ENCODE measurements at places on chromosomes 5 and 9.

- no peak for DNase-seq
Measured at GRCh38 chr5:150630461-150631325, 9.8 kb upstream of the SYNPO start.

DNA sequence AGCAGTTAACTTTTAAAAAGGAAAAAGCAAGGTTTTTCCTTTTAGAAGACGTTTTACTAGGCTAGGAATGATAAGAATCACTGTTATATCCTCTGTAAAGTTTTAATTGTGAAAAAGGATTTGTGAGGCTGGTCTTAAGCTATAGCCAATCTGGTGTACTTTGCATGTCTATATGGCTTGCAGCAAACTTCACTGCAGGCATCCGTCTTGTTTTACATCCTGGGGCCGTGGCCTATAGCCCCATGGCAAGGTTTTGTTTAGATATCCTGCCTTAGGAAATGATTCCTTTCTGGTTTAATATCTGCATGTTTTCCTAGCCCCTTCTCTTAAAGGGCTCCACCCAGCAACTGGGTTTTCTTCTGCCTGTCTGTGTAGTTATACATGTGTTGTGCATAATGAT lies 272.8 kb downstream of the ICE1 start:
- DNase-seq, result no peak

GRCh38 chr9:98558575-98558974 lies 150.2 kb downstream of the GABBR2 start:
- no peak for DNase-seq

GRCh38 chr9:2060424-2060823 lies 45.3 kb downstream of the SMARCA2 start:
- DNase-seq, result no peak

GRCh38 chr9:98796364-98797101 lies at the start of gene ANKS6:
ANKS6 (minus strand) TSS chr9:98796555; CDS start chr9:98796491, 64 bp downstream.
- DNase-seq, result peak; percentile 87

- peak; percentile 56 for DNase-seq
Measured at GRCh38 chr9:13033959-13034693, 245.4 kb downstream of the MPDZ start.

- DNase-seq, result no peak
Measured at GRCh38 chr5:100746730-100747129, 156.4 kb downstream of the ST8SIA4 start.

GRCh38 chr9:88494983-88495721 lies 39.8 kb upstream of the NXNL2 start:
- no peak for DNase-seq

GRCh38 chr9:135848341-135849047 lies 58.9 kb downstream of the CAMSAP1 start:
- DNase-seq, result no peak

GRCh38 chr5:4939042-4939781 lies 200.9 kb upstream of the ADAMTS16 start:
- no peak for DNase-seq

- no peak for DNase-seq
Measured at GRCh38 chr9:81132796-81133195, 556.6 kb downstream of the TLE1 start.

- no peak for DNase-seq
Measured at GRCh38 chr5:151144275-151144674, 13.3 kb downstream of the ANXA6 start.

GRCh38 chr5:129781594-129781993 lies 33.7 kb downstream of the MINAR2 start:
- DNase-seq, result no peak

GRCh38 chr5:177220576-177220975 lies 82.9 kb downstream of the RAB24 start:
- DNase-seq, result no peak

DNA sequence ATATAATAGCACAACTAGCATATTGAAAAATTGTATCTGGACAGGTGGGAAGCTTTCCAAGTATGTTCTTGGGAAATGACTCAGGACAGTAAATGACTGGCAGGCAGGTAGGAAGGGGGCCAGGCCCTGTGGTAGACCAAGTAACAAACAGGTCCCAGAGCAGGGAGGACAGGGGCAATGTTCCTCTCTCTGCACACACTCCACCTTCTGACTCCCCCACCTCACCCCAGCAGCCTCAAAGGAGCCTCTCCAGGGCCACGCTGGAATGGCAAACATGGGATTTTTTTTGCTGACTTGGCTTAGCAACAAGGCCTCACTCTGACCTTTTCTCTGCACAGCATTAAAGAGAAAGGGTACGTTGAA lies 31.1 kb upstream of the IQGAP2 start:
- DNase-seq, result no peak

GRCh38 chr5:165030971-165031370 lies 1525.6 kb downstream of the MAT2B start:
- DNase-seq, result no peak

DNA sequence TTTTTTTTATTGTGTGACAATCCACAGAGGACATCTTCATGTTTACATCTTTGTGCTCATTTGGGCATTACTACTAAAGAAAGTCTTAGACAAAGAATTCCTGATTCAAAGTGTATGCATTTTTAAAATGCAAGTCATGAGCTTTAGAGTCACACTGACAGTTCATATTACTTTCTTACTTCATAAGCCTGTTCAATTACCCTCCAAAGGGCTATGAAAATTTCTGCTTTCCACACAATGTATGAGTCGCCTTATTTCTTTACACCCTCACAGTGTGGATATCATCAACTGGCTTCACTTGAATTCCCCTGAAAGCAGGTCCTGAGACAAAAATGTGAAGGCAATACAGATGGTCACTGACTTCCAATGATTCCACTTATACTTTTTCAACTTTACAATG lies 280.4 kb upstream of the PTGER4 start:
- DNase-seq, result no peak

GRCh38 chr5:94793816-94794198 lies 175.3 kb downstream of the SLF1 start:
- DNase-seq, result no peak

DNA sequence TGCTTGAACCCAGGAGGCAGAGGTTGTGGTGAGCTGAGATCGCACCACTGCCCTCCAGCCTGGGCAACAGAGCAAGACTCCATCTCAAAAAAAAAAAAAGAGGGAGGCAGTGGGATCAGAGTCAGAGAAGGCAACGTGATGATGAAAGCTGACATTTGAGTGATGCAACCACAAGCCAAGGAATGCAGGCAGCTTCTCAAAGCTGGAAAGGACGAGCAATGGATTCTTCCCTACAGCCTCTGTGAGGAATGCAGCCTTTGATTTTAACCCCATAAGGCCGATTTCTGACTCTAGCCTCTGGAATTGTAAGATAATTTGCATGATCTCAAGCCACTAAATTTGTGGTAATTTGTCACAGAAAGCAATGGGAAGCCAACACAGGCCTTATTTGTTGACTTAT lies 9.8 kb downstream of the TGFBI start:
- no peak for DNase-seq

DNA sequence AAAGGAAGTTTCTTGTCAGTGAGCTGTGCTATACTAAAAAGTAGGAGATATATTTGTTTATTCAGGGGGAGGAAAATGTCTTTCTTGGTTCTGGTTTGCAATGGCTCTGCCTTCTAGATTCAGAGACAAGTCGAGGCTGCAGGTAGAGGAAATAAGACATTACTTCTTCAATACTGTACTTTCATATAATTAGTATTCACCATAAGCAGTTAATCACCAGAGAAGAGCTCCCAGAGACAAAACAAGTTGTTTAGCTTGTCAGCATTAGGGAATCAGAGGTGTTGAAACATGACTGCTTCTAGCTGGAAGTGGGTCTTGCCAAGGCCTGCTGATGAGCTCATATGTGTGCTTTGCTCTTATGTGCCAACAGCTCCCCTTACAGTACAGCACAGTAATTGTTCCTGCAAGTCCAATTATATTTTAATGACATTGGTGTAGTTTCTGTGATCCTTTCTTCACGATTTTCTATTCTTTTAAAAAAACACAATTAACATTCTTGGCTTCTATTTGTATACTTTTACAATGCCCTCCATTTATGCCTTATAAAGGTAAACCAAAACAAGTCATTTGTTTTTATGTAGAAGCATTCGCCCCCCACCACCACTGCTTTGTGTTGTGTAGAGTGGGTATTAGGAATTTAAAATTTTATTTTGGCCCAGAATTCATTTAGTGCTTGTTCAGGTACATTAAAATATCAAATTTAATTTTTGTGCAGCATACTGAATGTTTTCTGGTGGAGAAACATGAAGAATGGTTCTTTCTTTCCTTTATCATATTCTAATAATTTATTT lies 112.2 kb downstream of the RPS23 start:
- peak; percentile 84 for DNase-seq

DNA sequence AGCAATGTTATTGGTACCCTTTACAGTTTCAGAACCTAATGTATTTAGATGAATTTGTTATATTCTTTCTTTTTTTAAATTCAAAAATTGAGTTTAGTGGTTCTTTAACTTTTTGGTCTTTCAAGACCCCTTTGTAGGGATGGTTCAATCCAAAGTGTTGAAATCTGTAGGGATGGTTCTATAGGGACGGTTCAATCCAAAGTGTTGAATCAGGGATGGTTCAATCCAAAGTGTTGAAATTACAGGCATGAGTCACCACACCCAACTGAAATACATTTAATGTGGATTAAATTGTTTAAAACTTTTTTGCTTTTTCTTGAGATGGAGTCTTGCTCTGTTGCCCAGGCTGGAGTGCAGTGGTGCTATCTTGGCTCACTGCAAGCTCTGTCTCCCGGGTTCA lies 30.6 kb downstream of the SNX2 start:
- DNase-seq, result no peak

DNA sequence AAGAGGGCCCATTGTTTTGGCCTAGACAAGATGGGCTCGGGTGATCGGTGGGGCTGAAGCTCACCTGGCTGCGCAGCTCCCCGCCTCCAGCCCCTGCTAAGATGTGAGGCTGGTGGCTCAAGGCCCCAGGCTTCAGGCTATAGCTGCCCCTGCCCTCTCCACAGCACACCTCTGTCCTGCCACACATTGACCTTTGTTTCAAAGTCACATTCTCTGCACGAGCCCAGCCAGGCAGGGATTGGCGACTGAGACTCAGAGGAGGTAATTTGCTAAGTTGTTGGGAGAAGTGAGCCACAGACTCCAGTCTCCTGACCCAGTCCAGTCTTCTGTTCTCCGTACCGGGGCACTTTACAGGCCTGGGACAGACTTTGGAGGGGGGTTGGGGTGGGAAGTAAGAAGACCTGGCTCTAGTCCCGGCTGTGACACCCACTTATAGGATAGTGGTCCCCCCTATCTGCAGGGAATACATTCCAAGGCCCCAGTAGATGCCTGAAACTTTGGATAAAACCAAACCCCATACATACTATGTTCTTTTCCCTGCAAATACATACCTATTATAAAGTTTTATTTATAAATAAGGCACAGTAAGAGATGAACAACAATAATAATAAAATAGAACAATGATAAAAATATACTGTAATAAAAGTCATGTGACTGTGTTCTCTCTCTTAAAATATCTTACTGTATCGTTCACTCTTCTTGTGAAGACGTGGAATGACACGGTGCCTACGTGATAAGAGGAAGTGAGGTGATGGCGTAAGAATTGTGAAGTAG lies 13.3 kb downstream of the PDGFRB start:
- no peak for DNase-seq

GRCh38 chr9:133490865-133491655 lies 12.2 kb upstream of the SLC2A6 start:
- DNase-seq, result no peak

- DNase-seq, result no peak
Measured at GRCh38 chr9:119789987-119790386, 420.8 kb upstream of the BRINP1 start.

DNA sequence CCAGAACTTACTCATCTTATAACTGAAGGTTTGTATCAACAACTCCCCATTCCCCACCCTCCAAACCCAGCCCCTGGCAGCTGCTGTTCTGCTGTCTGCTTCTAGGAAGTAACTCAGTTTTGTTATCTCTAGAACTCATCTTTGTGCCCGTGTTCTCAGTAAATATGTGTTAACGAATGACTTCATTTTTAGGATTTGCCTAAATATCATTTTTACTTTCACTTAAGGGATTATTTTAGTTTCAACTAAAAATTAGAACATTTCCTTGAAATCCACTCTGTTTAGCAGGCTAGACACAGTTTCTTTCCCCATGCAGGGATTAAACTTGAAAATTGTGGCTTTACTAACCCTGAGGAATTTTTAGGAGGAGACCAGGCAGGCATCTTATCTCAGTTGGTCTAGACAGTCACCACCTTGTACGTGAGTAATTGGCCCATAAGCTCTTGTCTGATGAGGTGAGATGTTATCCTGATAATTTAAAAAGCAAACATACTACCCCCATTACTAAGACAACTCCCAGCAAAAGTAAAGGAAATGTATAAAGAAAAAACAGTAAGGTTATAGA lies 68.2 kb upstream of the TNFAIP8 start:
- DNase-seq, result no peak

- DNase-seq, result peak; percentile 89
Measured at GRCh38 chr9:136949817-136950655, 2.0 kb upstream of the LCN12 start.

DNA sequence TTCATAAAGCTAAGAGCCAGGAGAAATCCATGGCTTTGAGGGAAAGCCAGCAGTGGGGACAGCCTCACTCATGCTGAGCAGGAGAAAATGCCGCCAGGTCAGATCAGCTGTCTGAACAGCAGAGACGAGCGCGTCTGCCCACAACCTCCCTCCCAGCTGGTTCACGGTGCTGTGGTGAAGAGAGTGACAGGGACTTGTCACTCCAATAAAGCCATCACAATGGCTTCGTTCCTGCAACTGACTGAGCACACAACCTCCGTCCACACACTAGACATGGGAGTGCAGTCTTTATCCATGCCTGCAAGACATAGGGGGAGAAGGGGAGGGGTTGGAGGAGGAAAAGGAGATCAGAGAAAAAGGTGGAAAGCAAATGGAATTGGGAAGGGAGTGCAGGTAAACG lies 206.9 kb downstream of the GABBR2 start:
- no peak for DNase-seq

DNA sequence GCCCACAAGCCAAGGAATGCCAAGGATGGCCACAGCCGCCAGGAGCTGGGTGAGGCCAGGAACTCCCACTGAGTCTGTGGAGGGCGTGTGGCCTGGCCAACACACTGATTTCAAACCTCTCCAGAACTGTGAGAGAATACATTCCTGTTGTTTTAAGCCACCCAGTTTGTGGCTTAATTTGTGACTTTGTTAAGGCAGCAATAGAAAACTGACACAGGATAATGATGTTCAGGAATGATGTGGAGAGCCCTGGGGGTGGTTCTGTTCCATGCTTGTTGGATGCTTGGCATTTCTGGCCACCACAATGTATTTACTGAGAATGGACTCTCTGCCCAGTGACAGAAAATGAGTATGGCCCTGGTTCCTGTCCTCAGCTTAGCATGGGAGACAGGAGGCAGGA lies 82.8 kb downstream of the DAP start:
- DNase-seq, result no peak
